ENCODE measurements at places on chromosomes 7 and 10.

DNA sequence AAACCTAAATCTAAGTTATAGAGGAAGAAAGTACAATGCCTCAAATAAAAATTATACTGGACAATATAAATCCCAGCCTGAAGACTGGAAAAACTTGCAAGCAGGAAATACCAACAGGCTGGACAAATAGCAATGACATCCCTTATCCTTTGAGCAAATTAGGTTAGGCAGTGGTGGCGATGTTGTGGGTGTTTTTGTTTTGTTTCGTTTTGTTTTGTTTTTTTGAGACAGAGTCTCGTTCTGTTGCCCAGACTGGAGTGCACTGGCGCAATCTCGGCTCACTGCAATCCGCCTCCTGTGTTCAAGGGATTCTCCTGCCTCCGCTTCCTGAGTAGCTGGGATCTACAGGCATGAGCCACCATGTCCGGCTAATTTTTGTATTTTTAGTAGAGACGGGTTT is 57.3 kb upstream of the TES start:
- no peak for DNase-seq

GRCh38 chr7:155191901-155192478 is 105.7 kb upstream of the INSIG1 start:
- no peak for DNase-seq

GRCh38 chr7:5396542-5396941 is 27.1 kb downstream of the TNRC18 start:
- peak; percentile 81 for DNase-seq

DNA sequence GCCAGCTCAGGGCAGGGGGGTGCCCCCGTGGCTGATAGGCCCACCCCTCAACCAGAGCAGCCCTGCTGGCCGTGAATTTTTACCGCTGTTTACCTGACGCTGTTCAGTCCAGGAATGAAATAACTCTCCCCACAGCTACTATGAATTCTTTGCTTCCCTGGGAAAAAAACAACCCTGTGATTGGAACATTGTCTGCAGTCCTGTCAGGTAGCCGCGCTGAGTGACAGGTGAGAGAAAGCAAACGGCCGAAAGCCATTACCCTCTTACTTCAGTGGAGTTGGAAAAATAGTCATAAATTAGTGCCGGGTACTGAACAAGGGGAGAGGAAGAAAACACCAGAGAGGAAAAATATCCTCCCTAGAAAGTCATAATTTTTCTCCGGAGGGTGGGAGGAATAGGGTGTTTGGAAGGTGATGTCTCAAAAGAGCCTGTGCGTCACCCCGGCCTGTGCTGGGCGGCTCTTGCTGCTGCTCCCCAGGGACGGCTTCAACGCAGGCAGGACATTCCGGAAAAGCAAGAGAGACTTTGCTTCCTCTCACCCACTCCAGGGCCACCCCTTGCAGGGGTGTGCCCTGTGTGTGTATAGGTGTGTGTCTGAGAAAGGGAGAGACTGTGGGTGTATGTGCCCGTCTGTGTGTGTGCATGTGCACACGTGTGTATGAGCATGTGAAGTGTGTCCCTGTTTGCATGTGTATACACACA is 69.0 kb downstream of the CDH23 start:
- no peak for DNase-seq

- peak; percentile 31 for DNase-seq
Measured at GRCh38 chr7:134254311-134254710, 62.4 kb downstream of the SLC35B4 start.

GRCh38 chr10:117477961-117478670 is 64.4 kb upstream of the EMX2 start:
- peak; percentile 37 for DNase-seq

DNA sequence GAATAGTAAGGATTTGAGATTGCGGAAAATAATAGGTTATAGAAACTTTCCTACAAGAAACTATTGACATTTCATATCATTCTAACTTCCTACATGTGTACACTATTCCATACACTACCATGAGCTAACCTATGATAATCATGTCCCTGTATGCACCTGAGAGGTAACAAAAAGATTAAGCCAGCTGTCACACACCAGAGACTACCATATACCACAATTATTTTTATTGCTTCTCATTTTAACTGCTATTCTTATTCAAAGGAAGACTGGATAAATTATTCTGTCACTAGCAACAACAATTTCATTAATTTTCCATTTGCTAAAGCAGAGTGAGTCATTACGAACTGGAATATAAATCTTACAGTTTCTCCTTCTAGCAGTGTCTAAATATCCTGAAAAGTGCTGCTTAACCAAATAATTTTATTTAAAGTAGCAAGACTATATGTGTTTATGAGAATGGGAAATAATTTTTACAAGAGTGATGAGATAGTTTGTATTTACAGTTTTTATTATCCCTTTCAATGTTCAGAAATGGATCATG is 235.6 kb upstream of the DKK1 start:
- no peak for DNase-seq

GRCh38 chr10:69403066-69403465 is 13.7 kb downstream of the TACR2 start:
- DNase-seq, result no peak

GRCh38 chr10:12181065-12181775 is 14.5 kb downstream of the NUDT5 start:
- peak; percentile 100 for DNase-seq

- no peak for DNase-seq
Measured at GRCh38 chr7:88289564-88290025, 17.1 kb downstream of the STEAP4 start.

DNA sequence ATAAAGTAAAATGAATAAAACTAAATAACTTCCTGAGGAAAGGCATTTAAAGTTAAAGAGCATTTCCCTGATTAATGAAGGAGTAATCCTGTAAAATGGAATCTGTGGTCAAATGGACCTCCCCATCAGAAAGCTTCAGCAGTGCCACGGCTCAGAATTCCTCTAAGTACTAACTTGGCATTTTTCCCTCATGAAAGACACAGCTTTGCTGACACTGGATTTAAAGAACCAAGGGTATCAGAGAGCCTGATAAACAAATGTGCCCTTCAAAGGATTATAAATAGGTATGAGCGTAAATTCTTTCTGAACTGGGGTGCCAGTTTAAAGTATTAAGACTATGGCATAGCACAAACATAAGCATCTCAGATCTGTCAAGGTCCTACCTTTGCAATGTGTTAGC is 24.2 kb upstream of the RNF148 start:
- DNase-seq, result no peak

DNA sequence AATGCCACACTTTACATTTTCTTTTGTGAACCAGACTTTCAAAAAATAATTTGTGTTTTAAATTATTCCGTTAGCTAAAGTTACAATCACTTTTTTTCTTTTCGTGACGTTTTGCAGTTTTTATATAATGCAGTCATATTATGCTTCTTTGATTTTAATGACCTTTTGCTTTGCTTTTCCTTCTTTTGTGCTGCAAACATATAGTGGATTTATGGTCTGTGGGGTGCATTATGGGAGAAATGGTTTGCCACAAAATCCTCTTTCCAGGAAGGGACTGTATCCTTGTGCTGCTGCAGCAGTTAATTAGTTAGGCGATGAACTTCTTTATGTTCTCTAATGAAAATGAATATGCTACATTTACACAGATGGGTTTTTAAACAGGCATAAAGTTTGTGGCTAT is 117.4 kb downstream of the MAPK8 start:
- DNase-seq, result peak; percentile 3

DNA sequence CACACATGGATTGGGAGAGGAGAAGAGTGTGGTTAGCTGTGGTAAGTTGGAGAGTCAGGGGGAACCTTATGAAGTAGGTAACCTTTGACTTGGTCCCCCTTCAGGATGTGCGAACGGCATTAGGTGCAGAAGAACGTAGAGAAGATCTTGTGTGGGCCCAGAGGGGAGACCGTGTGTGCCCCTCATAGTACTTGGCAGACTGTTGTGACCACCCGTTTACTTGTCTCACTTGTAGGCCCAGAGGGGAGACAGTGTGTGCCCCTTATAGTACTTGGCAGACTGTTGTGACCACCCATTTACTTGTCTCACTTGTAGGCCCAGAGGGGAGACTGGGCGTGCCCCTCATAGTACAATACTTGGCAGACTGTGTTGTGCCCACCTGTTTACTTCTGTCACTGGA is 2.6 kb downstream of the GTPBP4 start:
- no peak for DNase-seq

GRCh38 chr7:116629051-116629463 is 42.9 kb upstream of the MET start:
- no peak for DNase-seq

DNA sequence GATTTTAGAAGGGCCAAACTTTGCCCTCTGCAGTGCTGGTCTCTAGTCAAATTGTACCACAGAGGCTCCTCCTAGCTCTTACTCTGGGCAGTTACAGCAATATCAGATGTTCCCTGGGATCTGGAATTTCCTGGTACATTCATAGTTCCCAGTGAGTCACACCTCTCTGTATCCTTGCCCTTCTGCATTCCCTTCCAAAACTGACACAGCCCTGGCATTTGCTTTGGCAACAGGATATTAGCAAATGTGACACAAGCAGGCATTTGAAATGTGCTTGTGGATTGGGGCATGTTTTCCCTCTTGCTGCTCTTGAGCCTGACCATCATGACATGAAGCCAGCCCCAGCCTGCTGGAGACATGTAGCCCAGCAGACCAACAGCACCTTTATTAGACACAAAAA is 284.7 kb upstream of the AKR1E2 start:
- DNase-seq, result no peak

- no peak for DNase-seq
Measured at GRCh38 chr10:106360870-106361269, 803.6 kb downstream of the SORCS1 start.

- no peak for DNase-seq
Measured at GRCh38 chr10:14572811-14573210, 201.9 kb downstream of the FAM107B start.

DNA sequence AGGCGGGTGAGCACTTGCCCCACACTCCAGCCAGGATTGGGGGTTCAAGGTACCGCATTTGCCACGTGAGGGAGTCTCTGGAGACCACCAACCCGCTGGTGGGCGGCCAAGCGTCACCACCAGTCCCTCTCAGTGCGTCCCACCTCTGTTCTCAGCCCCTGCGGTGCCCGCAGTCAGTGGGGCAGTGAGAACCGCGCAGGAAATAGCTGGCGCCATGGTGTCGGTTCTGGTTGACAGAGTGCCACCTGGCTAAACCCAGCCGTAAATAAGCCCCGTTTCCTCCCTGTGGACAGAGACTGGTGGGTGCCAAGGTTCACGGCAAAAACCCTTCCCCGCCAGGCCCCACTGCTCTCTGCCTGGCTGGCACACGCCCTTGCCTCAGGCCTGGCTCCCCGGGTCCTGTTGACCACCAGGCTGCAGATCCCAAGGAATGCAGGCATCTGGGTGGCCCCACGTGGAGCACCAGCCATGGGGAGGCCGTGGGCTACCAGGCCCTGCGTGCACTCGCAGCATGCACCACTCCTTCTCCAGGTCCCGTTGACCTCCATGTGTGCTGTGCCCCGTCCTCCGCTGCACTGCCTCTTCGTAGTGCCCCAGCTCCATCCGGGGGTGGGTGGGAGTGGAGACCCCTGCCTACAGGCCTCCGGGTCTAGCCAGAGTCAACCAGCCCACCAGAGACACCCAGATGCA is 140.0 kb downstream of the LHPP start:
- DNase-seq, result no peak

DNA sequence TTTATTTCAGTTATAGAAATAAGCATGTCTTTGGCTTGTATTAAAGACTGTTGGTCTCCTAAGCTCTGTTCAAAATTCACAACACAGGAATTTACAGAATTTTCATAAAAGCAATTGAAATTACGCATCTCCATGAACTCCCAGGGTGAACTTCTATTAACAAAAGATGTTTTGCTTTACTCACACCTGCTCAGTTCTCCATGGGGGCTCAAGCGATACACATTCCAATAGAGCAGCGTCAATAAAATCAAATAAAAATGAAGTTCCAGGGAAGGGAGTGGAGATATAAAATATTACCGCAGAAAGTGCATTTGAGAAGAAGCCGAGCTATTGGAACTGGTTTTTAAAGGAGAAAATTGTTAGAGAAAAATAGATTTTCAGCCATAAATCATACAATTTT is 41.5 kb upstream of the ZNF438 start:
- no peak for DNase-seq

GRCh38 chr7:17781491-17782215 is 158.6 kb downstream of the SNX13 start:
- DNase-seq, result no peak

GRCh38 chr10:99996671-99997648 is 12.8 kb downstream of the DNMBP start:
- DNase-seq, result no peak

- no peak for DNase-seq
Measured at GRCh38 chr7:898460-898854, 22.1 kb downstream of the GET4 start.

DNA sequence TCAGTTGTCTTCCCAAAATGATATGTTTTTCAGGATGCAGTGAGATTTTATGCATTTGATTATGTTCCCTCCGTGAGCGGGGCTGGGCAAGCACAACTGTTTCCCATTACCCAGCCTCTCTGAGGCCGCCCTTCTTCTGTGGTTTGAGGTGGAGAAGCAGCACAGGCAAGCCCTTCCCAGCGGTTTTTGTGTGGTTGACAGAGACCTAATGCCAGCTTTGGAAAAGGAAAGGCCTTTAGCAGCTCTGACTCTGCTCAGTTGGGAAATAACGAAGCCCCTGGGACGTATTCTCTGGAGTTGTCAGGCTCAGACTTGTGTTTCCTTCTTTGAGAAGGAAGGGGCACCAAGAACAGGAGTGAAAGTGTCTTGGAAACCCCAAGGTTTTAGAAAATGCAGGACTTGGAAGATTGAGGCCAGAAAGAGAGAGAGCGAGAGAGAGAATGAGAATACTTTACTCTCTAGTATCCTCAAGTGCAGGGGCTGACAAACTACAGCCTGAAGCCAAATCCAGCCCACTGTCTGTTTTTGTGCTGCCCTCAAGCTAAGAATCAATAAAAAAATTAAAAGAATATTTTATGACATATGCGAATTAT is 20.6 kb upstream of the PDCD4 start:
- peak; percentile 87 for DNase-seq

DNA sequence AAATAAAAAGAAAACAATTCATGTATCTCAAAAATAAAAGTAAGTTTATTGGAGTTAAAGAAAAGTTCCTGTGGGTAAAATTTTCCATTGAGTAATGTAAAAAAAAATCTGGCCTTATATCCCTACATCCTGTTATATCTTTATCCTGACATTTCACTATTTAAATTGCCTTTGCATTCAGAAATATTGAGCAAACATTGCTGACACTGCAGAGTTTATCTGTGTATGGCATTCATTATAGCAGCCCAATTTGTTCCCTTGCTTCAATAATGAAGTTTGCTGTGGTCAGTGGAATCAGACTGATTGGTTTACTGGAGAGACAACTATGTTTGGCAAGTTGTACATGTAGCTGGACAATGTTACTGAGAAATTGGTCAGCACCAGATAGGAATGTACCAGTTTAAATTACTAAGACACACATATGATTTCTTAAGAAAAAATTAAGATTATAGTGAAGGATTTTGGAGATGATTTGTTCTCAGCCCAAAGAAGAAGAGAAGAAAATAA is 271.7 kb downstream of the ANKRD7 start:
- DNase-seq, result no peak

GRCh38 chr7:36205803-36206202 is 52.7 kb downstream of the EEPD1 start:
- no peak for DNase-seq

DNA sequence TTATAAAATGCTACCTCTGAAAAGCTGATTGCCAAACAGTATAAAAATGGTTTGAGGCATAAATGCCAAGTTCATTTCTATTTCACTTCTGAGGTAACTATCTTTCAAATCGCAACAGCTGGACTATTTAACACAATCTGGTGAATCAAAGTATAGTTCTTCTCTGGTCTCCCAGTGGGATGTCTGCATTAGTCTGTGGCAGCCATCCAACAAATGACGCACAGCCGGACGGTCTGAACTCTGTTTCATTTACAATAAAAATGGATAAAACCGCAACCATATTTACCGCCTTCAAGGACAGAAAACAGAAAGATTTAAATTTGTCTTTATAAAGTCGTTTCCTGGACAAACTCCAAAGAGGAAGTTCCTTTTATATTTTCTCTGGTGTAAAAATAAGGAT is 41.9 kb downstream of the ENO4 start:
- peak; percentile 30 for DNase-seq
